Activated CD8-positive, alpha-beta T cell treated with anti-CD3 and anti-CD28 coated beads, Interleukin-2, amount 10 ng/mL, durations not matched to agents 7 days and 5 days (primary cell): ENCODE measurements at places on chromosomes 5 and 9.

DNA sequence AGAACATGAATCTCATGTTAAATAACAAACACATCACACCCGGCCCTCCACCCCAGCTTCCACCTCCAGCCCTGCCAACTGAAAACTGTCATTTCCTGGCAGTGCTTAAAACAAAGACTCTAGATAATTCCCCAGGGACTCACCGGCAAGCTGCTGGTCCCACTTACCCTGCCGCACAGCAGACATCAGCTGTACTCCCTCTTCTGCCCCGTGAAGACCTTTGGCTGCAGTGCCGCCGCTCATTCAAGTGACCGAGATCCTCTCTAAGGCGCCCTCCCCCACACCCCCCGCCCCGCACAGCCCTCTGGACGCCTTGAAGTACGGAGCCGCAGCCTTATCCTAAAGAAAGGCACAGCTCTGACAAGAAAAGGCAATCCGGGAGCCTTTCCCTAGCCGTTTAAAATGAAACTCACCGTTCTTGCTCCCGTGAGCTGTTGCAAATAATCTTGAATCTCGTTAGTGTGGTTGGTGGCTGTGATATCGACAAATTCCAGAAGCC lies 434 bp downstream of the GLRX start:
- peak overlapping the region; percentile 88 for H3K27ac ChIP-seq
- H3K27me3 ChIP-seq = no peaks in the 10 kb centered on the region
- H3K4me1 ChIP-seq = peaks cover 71% of the 10 kb centered on the region
- peak overlapping the region; percentile 97 for H3K4me3 ChIP-seq
- DNase-seq = peak; percentile 51

GRCh38 chr9:131179561-131180219 lies 54.3 kb downstream of the NUP214 start:
- no peak for DNase-seq
- H3K4me3 ChIP-seq = no peak overlapping the region
- peaks cover 55% of the 10 kb centered on the region for H3K36me3 ChIP-seq
- H3K27ac ChIP-seq = no peak overlapping the region
- H3K27me3 ChIP-seq = no peaks in the 10 kb centered on the region

- DNase-seq = peak; percentile 73
- peaks cover 13% of the 10 kb centered on the region for H3K36me3 ChIP-seq
- H3K27me3 ChIP-seq = no peaks in the 10 kb centered on the region
Observed at GRCh38 chr9:36092509-36093215, 43.9 kb upstream of the GLIPR2 start.

GRCh38 chr9:128117613-128118471 lies 9.7 kb downstream of the PTGES2 start:
- no peak overlapping the region for H3K27ac ChIP-seq
- peaks cover 6% of the 10 kb centered on the region for H3K36me3 ChIP-seq
- peaks cover 10% of the 10 kb centered on the region for H3K4me1 ChIP-seq

DNA sequence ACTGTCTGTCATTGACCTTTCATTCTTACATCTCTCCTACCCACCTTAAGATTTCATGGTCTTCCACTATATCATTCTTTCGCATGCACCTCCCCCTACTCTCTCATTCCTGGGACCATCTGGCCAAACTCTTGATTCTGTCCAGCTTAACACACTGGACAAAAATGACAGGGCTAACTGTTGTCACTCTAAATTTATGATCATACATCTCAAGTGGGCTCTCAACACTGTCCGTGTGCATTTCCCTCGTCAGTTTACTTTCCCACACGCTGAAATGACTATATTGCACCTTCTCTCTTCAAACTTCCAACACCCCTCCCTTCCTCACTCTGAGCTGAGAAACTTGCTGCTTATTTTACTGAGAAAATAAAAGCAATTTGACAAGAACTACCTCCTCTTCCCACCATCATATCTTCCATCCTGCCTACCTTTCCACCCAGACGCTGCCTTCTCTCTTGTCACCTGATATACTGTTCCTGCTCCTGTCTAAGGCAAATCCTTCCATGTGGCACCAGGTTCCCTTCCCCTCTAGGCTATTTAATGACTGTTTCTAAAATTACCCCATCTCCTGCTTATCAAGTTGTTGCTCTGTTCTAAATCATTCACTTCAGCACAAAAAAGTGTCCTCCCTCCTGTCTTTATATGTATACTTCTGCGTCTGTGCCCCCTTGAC lies 8.1 kb upstream of the KLF9 start:
- DNase-seq = no peak
- H3K4me1 ChIP-seq = peaks cover 36% of the 10 kb centered on the region
- no peak overlapping the region for H3K4me3 ChIP-seq
- H3K36me3 ChIP-seq = no peaks in the 10 kb centered on the region
- H3K27ac ChIP-seq = peak overlapping the region; percentile 98

DNA sequence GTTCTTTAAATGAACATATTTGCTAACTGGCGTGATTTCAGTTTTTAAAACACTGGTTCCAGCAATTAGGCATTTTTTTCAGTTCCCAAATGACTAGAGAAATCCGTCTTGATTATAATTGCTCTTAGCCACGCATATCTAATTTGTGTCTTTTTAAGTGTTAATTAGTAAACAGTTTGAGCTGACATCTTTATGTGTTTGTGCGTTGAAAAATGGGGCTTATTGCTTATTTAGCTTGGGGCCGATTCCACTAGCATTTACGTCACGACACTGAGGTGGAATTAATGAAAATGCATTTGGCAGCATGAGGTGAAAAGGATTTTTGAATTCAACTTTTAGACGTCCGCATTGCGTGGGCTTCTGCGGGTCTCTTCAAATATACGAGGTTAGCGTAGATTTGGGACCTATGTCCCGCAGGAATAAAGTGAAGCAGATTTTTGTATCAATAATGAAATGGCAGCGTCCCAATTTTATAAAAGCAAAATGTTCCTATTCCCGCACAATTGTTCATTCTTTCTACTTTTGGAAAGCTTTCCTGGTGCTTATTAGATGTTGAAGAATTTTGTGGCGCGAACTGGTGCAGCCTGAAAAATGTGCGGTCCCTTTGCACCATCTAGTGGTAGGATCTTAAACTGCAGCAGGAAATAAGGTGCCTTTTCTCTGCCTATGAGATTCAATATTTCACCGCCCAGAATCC lies 122.7 kb upstream of the LMX1B start:
- H3K4me3 ChIP-seq = no peak overlapping the region
- H3K27me3 ChIP-seq = no peaks in the 10 kb centered on the region
- no peaks in the 10 kb centered on the region for H3K36me3 ChIP-seq

DNA sequence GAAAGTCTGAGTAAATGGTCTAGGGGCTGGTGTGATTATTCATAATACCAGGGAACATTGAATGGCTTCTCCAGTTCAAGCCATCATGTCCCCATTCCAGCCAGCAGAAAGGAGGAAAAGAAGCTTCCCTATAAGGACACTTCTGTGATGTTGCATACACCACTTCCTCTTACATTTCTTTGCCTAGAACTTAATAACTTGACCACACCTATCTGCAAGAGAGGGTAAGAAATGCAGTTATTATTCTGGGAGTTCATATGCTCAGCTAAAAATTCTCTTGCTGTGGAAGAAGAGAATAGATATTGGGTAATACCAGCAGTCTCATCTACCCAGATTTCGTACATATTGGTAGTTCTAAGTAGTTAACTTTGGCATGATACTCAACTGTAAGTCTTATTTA lies 166.1 kb downstream of the SLC28A3 start:
- DNase-seq = no peak
- no peaks in the 10 kb centered on the region for H3K36me3 ChIP-seq
- no peak overlapping the region for H3K4me3 ChIP-seq
- H3K27ac ChIP-seq = no peak overlapping the region
- no peaks in the 10 kb centered on the region for H3K27me3 ChIP-seq

- no peaks in the 10 kb centered on the region for H3K36me3 ChIP-seq
- H3K27me3 ChIP-seq = no peaks in the 10 kb centered on the region
- H3K4me3 ChIP-seq = no peak overlapping the region
- no peak for DNase-seq
- no peaks in the 10 kb centered on the region for H3K4me1 ChIP-seq
- no peak overlapping the region for H3K27ac ChIP-seq
Observed at GRCh38 chr5:137181667-137182066, 317.5 kb downstream of the SPOCK1 start.

DNA sequence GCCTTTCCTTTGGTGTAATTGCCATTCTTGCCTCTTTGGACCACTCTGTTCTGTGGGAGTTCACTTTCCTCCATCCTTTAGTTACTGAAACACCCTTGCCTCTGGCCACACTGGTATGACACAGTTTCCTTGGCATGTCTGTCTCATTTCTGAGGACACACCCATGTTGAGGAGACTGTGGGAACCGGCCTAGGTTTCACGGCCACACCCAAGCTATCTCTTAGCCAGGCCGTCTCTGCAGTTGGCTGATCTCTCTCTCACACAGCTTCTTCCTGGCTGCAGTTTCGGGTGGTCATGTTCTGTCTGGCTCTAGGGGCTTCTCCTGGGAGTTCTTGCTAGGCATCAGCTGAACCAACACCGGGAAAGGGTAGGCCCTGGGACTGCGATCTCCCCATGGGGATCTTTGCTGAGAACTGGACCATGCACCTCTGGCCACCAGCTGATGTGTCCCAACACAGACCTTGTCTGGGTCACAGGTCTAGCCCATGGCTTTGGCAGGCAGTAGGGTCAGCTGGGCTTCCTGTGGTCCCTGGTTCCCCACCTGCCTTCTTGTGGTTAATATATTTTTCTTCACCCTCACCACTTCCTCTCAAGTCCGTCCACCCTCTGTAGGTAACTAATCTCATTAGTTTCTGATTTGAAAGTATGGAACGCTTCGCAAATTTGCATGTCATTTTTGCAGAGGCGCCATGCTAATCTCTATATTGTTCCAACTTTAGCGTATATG lies 24.9 kb downstream of the ARHGEF37 start:
- H3K27ac ChIP-seq = peak overlapping the region; percentile 56
- DNase-seq = no peak
- H3K36me3 ChIP-seq = no peaks in the 10 kb centered on the region
- H3K4me1 ChIP-seq = peaks cover 16% of the 10 kb centered on the region
- H3K27me3 ChIP-seq = peaks cover 6% of the 10 kb centered on the region

- peak overlapping the region; percentile 99 for H3K4me3 ChIP-seq
- H3K36me3 ChIP-seq = peaks cover 31% of the 10 kb centered on the region
- DNase-seq = no peak
- H3K27me3 ChIP-seq = peaks cover 4% of the 10 kb centered on the region
- peak overlapping the region; percentile 99 for H3K27ac ChIP-seq
Observed at GRCh38 chr5:75716715-75717081, 539 bp downstream of the POC5 start.

DNA sequence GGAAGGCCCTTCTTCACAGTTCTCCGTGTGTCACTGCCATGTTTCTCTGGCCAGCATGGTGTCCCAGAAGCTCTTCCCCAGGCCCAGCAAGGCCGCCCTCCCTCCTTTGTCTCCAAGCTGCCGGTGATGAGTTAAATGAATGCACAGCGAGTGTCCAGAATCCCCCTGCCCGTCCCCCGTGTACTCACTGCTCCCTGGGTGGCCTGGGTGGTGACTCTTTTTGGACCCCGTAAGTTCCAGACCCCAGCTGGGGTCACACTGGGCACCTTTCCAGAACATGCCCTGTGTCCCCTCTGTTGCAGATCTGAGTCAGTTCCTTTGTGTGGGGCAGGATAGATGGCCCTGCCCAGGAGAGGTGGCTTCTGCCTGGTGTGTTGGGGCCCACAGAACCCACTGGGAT lies 95.0 kb downstream of the MRPL36 start:
- DNase-seq = no peak
- H3K36me3 ChIP-seq = no peaks in the 10 kb centered on the region
- H3K27me3 ChIP-seq = peaks cover 18% of the 10 kb centered on the region
- H3K4me3 ChIP-seq = no peak overlapping the region
- H3K27ac ChIP-seq = no peak overlapping the region

GRCh38 chr9:91902475-91903125 lies 47.4 kb downstream of the ROR2 start:
- H3K4me1 ChIP-seq = peaks cover 16% of the 10 kb centered on the region
- peaks cover 26% of the 10 kb centered on the region for H3K27me3 ChIP-seq
- no peaks in the 10 kb centered on the region for H3K36me3 ChIP-seq
- H3K4me3 ChIP-seq = no peak overlapping the region

- DNase-seq = no peak
- H3K27ac ChIP-seq = no peak overlapping the region
- no peak overlapping the region for H3K4me3 ChIP-seq
- H3K27me3 ChIP-seq = no peaks in the 10 kb centered on the region
- H3K36me3 ChIP-seq = no peaks in the 10 kb centered on the region
Observed at GRCh38 chr5:107935645-107936044, 264.9 kb upstream of the EFNA5 start.

- no peaks in the 10 kb centered on the region for H3K27me3 ChIP-seq
- no peak for DNase-seq
- H3K27ac ChIP-seq = no peak overlapping the region
- no peaks in the 10 kb centered on the region for H3K4me1 ChIP-seq
- H3K36me3 ChIP-seq = no peaks in the 10 kb centered on the region
Observed at GRCh38 chr9:103707181-103707580, 386.9 kb upstream of the SMC2 start.

DNA sequence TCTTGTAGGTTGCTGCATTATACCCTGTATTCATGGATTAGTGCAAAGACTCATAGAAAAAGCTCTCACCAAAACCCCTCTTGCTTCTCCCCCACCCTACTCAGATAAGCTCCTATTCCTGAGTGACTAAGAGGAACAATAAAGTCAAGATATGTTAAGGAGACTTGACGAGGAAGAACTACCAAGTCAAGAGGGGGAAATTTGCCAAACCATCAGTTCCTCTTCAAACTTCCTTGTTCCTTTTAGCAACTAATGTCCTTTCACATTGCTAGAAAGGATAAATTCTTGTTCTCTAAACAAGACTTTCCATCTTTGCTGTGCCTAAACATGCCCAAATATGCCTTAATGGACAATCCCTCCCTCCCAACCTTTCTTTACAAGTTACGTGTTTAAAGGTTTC lies 27.0 kb downstream of the CNOT8 start:
- peaks cover 77% of the 10 kb centered on the region for H3K36me3 ChIP-seq
- no peaks in the 10 kb centered on the region for H3K4me1 ChIP-seq
- no peak for DNase-seq
- no peak overlapping the region for H3K4me3 ChIP-seq
- H3K27me3 ChIP-seq = no peaks in the 10 kb centered on the region

GRCh38 chr5:133612249-133612860 lies at the start of gene FSTL4:
Gene FSTL4 (minus strand): TSS chr5:133612541.
- H3K4me1 ChIP-seq = peaks cover 2% of the 10 kb centered on the region
- peak; percentile 27 for DNase-seq
- no peak within 1 kb of the TSS for H3K27ac ChIP-seq
- no peaks in the 10 kb centered on the region for H3K36me3 ChIP-seq
- H3K4me3 ChIP-seq = peak within 1 kb of the TSS; percentile 38
- peaks cover 61% of the 10 kb centered on the region for H3K27me3 ChIP-seq

GRCh38 chr9:112783551-112783954 lies 33.0 kb downstream of the SNX30 start:
- H3K4me3 ChIP-seq = no peak overlapping the region
- DNase-seq = no peak
- H3K27me3 ChIP-seq = peaks cover 2% of the 10 kb centered on the region
- no peaks in the 10 kb centered on the region for H3K36me3 ChIP-seq

GRCh38 chr5:172634106-172634899 lies 6.8 kb upstream of the NEURL1B start:
- H3K27ac ChIP-seq = no peak overlapping the region
- DNase-seq = no peak
- H3K4me1 ChIP-seq = no peaks in the 10 kb centered on the region

- H3K36me3 ChIP-seq = no peaks in the 10 kb centered on the region
- H3K27ac ChIP-seq = no peak overlapping the region
- peaks cover 7% of the 10 kb centered on the region for H3K27me3 ChIP-seq
- no peak overlapping the region for H3K4me3 ChIP-seq
Observed at GRCh38 chr5:39758426-39758825, 333.6 kb upstream of the DAB2 start.
